ENCODE measurements at places on chromosomes 6 and 20.
A peak's percentile ranks its signal among the peaks of the same experiment; 100 is the strongest.

DNA sequence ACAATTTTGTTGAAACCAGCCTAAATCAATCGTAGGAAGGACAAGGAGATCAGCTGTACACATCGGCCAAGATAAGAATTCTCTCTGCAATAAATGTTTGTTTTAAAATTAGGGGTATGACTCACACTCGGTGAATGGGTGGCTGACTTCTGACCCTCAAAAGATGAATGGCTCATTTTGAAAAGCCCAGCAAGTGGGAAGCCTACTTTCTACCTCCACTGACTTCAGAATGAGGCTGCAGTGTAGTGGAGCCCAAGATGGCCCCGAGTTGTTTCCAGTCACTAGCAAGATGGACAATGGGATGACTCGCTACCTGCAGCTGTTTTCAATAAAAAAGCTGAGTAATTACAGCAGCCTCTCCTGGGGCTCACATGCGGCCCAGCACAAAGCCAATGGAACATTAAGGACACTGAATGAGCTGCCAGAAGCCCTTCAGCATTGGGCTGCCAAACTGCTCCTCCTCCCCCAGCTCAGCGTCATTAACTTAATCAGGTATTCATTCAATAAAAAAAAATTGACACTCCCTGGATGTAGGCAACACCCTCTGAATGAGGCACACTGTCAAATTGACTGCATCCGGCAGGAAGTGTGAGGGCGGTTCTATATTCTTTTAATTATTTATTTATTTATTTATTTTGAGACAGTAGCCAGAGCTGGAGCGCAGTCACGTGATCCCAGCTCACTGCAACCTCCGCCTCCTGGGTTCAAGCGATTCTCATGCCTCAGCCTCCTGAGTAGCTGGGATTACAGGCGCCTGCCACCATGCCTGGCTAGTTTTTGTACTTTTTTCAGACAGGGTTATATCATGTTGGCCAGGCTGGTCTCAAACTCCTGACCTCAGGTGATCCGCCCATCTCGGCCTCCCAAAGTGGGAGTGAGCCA lies 107.3 kb downstream of the GMPR start:
- DNase-seq = no peak

GRCh38 chr6:37551867-37552266 lies 52.2 kb upstream of the CCDC167 start:
- DNase-seq = no peak

GRCh38 chr20:20561841-20562240 lies 150.6 kb downstream of the RALGAPA2 start:
- DNase-seq = no peak

DNA sequence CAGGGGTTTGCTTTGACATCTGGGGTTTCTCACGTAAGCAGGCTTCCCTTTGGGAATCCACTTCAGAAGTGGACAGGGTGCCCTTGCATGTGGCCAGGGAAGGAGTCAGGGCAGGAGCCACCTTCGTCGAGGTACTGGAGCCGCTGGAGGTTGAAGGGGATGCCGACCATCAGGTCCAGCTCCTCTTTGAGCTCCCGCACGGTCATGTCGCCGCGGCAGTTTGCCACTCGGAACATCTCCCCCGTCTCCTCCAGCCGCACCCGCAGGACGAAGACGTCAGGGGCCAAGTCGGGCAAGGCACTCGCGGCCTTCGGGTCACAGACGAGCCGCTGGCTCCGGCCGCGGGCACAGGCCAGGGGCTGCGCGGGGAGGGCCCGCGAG lies 360 bp downstream of the ANKRD60 start:
- no peak for DNase-seq

DNA sequence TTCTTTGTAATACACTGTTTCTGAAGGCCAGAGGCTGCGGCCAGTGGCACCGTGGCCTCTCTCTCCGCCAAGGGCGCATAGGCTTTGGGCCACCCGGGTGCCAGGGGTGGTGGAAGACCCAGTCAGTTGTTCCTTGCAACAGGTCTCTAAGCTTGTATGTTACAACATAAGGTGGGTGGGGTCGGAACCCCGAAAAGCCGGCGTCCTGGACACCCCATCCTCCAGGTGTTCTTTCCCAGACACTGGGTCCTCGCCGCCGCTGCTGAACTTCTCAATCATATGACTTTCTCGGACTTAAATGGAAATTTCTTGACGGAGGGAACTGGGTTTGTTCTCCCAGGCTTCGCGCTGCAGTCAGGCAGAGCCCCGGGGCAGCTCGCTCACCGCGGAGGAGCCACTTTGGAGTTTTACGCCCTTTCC lies 983 bp upstream of the KCNQ5 start:
- DNase-seq = peak; percentile 30

DNA sequence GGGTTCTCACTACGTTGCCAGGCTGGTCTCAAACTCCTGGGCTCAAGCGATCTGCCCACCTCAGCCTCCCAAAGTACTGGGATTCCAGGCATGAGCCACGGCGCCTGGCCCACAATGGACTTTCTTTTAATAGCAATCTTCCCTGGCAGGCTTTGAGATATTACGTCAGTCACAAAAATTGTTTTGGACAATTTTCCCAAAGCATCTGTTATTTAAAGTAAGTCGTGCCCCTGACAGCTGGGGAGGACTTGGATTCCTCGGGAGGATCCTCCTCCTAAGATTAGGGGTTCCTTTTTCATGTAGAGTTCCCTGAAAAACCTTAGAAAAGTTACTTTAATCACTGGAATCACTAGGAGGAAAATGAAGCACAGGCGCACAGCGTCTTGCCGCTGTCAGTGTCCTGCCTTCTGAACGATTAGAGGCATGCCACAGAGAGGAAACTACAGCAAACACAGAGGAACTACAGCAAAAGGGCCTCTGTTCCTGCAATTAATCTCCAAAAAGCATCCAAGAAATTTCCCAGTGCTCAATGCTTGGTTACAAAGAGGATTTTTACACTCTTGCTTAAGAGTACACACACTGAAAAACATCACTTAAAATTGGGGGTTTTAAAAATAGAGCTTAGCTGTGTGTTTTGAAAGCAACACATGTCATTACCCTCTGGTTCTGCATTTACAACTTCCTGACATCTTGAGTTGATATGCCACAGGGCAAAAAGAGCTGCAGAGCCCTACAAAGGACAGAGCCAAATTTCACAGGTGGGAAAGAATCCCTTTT lies 4.5 kb downstream of the ACSS1 start:
- no peak for DNase-seq

DNA sequence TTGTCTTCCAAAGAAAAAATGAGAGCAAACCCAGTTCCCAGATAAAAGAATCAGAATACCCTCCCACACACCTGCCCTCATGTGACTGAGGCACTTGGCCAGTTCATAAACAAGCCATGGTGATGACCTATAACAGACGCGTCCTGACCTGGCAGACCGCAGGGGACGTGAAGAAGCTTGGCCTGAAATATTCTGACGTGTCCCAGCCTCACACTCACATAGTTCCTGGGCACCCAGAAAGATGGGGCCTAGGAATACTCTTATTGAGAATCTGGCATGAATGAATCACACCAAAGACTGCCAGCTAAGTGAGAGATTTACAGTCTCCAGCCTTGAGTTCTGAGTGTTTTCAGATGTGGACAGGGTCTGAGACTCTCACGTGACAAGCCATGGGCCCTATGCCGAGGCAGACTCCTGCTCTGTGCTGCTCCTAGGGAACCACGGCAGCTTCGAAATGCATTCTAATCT lies 17.2 kb upstream of the MAP3K4 start:
- DNase-seq = no peak

- DNase-seq = no peak
Observed at GRCh38 chr20:23540624-23541023, 27.7 kb downstream of the CST9L start.

- no peak for DNase-seq
Observed at GRCh38 chr6:3635482-3635881, 116.0 kb downstream of the PXDC1 start.

DNA sequence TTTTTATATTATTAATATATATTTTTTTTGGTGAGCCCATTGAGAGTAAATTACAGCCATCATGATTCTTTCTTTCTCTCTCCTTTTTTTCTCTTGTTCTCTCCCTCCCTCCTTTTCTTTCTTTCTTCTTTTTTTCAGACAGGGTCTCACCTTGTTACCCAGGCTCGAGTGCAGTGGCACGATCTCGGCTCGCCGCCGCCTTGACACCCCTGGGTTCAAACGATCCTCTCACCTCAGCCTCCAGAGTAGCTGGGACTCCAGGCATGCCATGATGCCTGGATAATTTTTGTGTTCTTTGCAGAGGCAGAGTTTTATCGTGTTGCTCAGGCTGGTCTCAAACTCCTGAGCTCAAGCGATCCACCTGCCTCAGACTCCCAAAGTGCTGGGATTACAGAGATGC lies 1.6 kb downstream of the CCDC170 start:
- no peak for DNase-seq

- no peak for DNase-seq
Observed at GRCh38 chr6:99790679-99791078, 184.0 kb downstream of the PRDM13 start.

DNA sequence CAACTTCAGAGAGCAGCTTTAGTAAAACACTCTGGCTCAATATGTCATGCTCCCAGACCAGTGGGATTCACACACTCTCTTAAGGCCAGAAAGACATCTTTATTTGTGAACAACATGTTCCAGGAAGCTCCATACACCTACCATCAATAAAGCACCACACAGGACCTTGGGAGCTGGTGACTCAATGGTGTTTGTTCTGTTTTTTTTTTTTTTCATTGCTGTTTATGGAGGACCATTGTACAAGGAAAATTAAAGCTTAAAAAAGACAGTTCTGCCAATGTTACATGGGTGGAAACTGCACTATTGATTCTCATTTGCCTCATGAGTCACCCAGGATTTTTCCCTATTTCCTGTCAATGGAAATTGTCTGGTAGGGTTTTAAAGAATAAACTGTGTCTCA lies 36.3 kb upstream of the TENT5A start:
- no peak for DNase-seq

Measured in activated CD8-positive, alpha-beta T cell treated with anti-CD3 and anti-CD28 coated beads for 36 hours (primary cell).